ENCODE measurements at places on chromosomes 6 and 20. TPM values are rescaled to one million over a fixed set of nuclear protein-coding genes. Genes with fewer than 3 reads are reported as not detected.

Gene CRISP2
- total RNA-seq = not detected

Gene RCAN2
- 6.4 TPM for total RNA-seq

Gene RAD21L1
- total RNA-seq = not detected

Gene EBF4
- total RNA-seq = 32.4 TPM

Gene RBM38
- 58.7 TPM for total RNA-seq

Gene WDR27
- 19.6 TPM for total RNA-seq

Gene VNN1
- not detected for total RNA-seq

Gene COX4I2
- not detected for total RNA-seq

Gene TFAP2D
- total RNA-seq = not detected

Gene DTD1
- total RNA-seq = 20.1 TPM

Gene KCNK5
- 12.0 TPM for total RNA-seq

Gene PRICKLE4
- total RNA-seq = not detected

Gene MATN4
- 6.7 TPM for total RNA-seq

Gene C20orf202
- not detected for total RNA-seq

Gene HLA-G
- total RNA-seq = 3.2 TPM

Gene HCRTR2
- not detected for total RNA-seq

Gene ZKSCAN3
- total RNA-seq = 5.0 TPM

Gene GUCA1A
- total RNA-seq = not detected

Gene VSX1
- total RNA-seq = not detected

Gene PKIB
- 0.49 TPM for total RNA-seq

Gene TBC1D20
- 40.3 TPM for total RNA-seq

Gene DCDC2
- total RNA-seq = not detected

Gene GTSF1L
- total RNA-seq = not detected

Gene MRPL18
- total RNA-seq = 72.9 TPM

Gene UBD
- total RNA-seq = 3.2 TPM

Gene RFX6
- total RNA-seq = not detected

Gene CENPQ
- total RNA-seq = 11.9 TPM

Gene WFDC10B
- not detected for total RNA-seq

Gene SLC17A5
- 6.0 TPM for total RNA-seq

Gene PDE7B
- 7.1 TPM for total RNA-seq

Gene PRR3
- 22.1 TPM for total RNA-seq

Gene ARFGEF2
- total RNA-seq = 29.4 TPM

Gene HSPA1L
- total RNA-seq = 3.7 TPM

Gene TRERF1
- 48.9 TPM for total RNA-seq

Gene CST11
- not detected for total RNA-seq

Gene SAMD5
- total RNA-seq = not detected

Gene SNRPB
- 338 TPM for total RNA-seq

Gene ABHD16B
- total RNA-seq = not detected

Gene DNAAF9
- 1.9 TPM for total RNA-seq

Gene LBP
- not detected for total RNA-seq

Gene MRAP2
- not detected for total RNA-seq

Gene CLPSL1
- not detected for total RNA-seq

Gene CEP43
- 17.9 TPM for total RNA-seq

Gene THEMIS
- total RNA-seq = 58.0 TPM

Gene CCND3
- 468 TPM for total RNA-seq

Gene PRR18
- total RNA-seq = not detected

Gene RPS21
- total RNA-seq = 1,610 TPM

Gene RNF39
- not detected for total RNA-seq

Gene QKI
- 72.1 TPM for total RNA-seq

Gene FAM110A
- 28.3 TPM for total RNA-seq

Gene NAPB
- 23.7 TPM for total RNA-seq

Gene FAM217A
- total RNA-seq = not detected

Gene ERGIC3
- 149 TPM for total RNA-seq

Gene FOXA2
- not detected for total RNA-seq

Gene SLC39A7
- total RNA-seq = 62.1 TPM

Gene KHDRBS2
- total RNA-seq = not detected

Gene SPAG4
- total RNA-seq = 2.9 TPM

All from T-helper 1 cell treated with Interleukin-12 subunit alpha and Interleukin-12 subunit beta and Interleukin-4 antibody, amounts not matched to agents 30 ng/mL and 1 ng/mL, for 36 hours (primary cell).